ENCODE measurements at places on chromosomes 3 and 15.

DNA sequence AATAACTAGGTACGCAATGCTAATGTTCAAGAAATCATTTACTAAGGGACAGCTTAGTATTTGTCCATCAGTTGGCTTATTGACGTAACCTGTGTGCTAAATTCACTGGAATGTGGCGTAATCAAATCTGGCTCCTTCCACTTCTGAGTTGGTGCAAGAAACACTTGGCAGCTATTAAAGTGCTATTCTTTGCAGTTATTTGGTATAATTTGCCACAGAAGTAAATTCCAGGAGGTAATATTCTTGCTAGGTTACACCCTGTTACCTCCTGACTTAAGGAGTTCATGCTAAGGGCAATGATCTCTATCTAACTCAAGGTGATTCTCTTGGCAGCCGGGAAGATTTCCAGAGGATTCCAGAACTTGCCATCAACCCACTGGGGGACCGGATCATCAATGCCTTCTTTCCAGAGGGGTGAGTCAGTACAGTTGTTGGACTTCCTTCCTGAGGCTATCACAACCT is 25.5 kb downstream of the CHP1 start:
- no peak for DNase-seq

- no peak for DNase-seq
Measured at GRCh38 chr15:77744398-77744797, 111.7 kb upstream of the LINGO1 start.

GRCh38 chr3:111733154-111733553 is 125.9 kb upstream of the PHLDB2 start:
- no peak for DNase-seq

GRCh38 chr3:63911873-63912767 is at the start of gene SCAANT1:
Gene SCAANT1, minus strand, starts transcription at chr3:63912383.
- peak; percentile 85 for DNase-seq

GRCh38 chr3:158486200-158486599 is 84.8 kb upstream of the MLF1 start:
- no peak for DNase-seq

GRCh38 chr3:192215-192929 is 4.2 kb upstream of the CHL1 start:
- no peak for DNase-seq

DNA sequence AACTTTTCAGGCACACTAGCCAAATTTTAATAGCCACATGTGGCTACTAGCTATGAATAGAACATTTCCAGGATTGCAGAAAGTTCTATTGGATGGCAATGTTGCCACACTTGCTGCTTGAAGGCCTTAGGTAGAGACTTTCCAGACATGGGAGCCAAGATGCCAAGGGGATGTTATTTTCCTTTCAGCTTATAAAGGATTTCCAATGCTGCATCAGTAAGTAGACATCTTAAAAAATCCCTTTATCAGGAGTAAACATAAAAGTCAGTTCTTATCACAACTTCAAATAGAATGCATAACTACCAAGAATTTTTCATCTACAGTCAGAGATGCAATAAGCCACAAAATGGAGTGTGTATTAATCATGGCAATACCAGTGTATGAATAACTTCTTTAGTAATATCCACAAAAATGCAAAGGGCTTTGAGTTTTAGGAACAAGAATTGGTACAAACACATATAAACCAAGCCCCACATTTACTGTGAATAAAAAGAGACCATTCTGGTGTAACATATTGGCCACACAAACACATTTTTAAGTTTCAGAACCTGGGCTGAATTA is 457.1 kb upstream of the ADAMTS9 start:
- no peak for DNase-seq

- no peak for DNase-seq
Measured at GRCh38 chr15:51046799-51047449, 47.8 kb downstream of the TNFAIP8L3 start.

DNA sequence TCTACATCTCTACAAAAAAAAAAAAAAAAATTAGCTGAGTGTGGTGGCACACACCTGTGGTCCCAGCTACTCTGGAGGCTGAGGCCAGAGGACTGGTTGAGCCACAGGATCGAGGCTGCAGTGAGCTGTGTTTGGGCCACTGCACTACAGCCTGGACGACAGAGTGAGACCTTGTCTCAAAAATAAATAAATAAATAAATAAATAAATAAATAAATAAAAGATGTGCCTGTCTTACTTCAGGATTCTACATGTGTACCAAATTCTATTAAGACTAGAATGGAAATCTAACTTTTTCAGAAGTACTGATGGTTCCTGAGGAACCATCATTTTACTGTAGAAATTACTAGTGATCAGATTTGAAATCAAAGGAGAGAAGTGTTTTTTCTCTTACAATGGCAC is 51.9 kb downstream of the TTBK2 start:
- no peak for DNase-seq

DNA sequence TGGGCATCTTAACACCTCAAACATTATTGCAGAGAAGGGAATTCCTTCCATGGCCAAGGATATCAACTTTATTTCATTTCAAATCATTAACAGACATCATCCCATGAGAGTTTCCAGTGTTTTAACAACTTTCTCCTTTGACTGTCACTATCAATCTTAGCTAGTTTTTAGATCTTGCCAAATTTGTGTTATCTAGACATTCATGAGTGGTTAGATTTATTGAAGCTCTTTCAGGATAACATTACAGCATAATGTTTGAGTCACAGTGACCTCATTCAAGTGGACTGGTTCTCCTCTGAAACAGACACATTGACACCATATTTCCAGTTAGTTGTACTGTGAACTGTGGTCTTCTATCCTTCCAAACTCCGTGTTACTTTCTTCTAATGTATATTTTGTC is 8.6 kb upstream of the TNFAIP8L3 start:
- no peak for DNase-seq

DNA sequence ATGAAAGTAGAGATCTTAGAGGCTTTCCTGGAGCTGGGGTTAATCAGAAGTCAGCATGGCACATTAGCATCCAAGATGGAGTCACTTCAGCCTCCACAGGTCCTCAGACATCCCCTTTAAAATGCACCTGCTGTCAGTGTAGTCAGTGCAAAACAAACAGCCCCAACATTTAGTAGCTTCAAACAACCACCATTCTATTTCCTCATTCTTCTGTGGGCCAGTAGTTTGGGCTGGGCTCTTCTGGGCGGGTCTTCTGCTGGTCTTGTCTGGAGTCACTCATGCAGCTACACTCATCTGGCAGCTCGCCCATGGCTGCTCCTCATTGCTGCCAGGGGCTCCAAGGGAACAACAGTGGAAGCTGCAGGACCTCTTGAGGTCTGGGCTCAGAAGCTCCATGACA is 99.9 kb downstream of the TLE3 start:
- peak; percentile 12 for DNase-seq

DNA sequence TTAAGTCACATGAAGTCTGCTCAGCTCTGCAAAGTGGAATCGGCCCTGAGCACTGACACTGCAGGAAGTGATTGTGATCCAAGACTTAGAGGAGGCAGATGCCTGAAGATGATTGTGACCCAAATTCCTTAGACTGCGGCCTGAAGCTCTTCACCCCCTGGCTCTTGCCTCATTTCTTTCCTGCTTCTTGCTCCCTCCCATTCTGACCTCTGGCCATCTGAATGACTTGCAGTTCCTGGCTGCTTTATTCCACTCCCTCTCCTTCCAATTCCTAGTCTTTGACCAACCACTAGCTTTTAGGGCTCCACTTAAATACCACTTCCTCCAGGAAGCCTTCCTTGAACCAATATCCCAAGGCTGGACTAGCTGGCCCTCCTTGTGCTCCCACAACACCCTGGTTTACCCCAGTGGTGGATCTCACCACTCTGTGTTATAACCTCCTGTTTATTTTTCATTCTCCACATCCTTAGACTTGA is 9.9 kb upstream of the EPB42 start:
- no peak for DNase-seq

DNA sequence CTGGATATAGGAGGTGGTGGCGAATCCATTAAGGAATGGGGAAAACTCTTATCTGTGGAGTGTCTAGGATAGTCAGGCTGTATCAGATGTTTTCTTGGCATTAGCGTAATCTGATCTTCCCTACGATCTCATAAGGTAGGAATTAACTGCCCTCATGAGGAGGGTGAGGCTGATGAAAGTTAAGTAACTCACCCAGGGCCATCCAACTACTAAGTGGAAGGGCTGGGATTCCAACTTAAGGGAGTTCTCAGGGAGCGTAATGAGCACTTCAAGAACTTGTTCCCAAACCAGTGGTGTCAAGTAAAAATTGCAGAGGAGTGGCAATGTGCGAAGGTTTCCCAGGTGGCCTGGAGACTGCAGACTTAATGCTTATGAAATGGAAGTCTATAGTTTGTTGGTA is 55.9 kb upstream of the OSBPL11 start:
- no peak for DNase-seq

GRCh38 chr3:104956620-104957345 is 409.9 kb upstream of the ALCAM start:
- DNase-seq, result no peak

GRCh38 chr3:156070028-156070427 is 50.4 kb upstream of the KCNAB1 start:
- no peak for DNase-seq

DNA sequence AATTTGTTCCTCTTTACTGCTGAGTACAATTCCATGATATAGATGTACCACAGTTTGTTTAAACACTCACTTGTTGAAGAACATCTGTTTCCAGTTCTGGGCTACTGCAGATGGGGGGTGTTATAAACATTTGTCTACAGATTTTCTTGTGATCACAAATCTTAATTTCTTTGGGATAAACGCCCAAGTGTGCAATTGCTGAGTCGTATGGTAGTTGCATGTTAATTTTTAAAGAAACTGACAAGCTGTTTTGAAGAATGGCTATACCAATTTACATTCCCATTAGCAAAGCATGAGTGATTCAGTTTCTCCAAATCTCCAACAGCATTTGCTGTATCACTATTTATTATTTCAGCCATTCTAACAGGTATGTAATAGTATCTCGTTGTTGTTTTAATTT is 242.0 kb upstream of the MRPL3 start:
- DNase-seq, result no peak

DNA sequence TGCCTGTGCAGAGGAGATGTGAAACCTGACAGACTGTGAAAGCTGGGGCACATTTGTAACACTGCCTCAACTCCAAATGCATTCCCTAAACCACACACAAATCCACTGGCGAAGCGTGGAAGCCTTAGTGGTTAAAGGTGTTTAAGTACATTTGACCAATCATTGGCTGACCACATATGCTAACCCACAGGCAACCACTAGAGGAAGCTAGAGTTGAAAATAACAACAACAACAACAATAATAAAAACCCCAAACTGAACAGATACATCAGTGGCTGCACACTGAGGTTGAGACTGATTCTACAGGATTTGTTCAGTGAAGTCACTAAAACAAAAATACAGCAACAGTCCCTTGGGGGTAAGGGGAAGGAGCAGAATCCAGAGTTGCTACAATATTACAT is 129.7 kb downstream of the TJP1 start:
- no peak for DNase-seq

- DNase-seq, result no peak
Measured at GRCh38 chr3:108242776-108243175, 20.6 kb upstream of the IFT57 start.

- no peak for DNase-seq
Measured at GRCh38 chr15:100204771-100205170, 137.0 kb downstream of the ADAMTS17 start.

DNA sequence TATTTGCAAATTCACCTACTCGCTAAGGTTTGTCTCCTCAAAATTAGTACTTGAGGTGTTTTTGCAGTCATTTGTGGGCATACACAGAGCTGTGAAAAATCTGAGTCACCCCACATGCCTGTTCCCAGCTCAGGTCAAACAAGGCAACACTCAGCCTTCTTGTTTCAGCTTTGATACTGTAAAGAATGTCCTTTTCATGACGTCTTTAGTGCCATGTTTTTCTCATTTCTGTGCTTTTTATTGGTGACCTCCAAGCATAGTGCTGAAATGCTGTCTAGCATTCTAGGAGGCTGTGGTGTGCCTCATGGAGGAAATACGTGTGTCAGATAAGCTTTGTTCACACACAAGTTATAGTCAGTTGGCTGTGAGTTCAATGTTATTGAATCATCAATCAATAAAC is 8.8 kb downstream of the CAPN3 start:
- no peak for DNase-seq

GRCh38 chr3:197942956-197943556 is 6.9 kb upstream of the RPL35A start:
- no peak for DNase-seq

DNA sequence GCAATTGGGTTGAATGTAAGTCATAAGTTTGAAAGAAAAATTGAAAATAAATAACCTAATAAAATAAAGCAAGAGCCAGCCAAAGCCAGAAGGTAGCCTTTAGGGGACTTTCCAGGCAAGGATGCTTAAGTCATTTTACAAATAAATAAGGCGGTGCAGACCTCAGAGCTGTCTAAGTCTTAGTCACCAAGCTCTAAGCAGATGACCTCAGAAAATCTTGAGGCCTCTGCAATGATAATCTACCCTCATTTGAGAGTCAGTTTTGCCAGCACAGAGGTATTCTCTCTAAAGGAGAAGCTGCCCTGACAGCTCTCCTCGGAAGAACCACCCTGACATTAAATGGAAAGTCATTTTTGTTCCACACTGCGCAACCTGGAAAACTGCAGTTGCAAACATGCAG is 113.9 kb downstream of the OXNAD1 start:
- DNase-seq, result no peak

DNA sequence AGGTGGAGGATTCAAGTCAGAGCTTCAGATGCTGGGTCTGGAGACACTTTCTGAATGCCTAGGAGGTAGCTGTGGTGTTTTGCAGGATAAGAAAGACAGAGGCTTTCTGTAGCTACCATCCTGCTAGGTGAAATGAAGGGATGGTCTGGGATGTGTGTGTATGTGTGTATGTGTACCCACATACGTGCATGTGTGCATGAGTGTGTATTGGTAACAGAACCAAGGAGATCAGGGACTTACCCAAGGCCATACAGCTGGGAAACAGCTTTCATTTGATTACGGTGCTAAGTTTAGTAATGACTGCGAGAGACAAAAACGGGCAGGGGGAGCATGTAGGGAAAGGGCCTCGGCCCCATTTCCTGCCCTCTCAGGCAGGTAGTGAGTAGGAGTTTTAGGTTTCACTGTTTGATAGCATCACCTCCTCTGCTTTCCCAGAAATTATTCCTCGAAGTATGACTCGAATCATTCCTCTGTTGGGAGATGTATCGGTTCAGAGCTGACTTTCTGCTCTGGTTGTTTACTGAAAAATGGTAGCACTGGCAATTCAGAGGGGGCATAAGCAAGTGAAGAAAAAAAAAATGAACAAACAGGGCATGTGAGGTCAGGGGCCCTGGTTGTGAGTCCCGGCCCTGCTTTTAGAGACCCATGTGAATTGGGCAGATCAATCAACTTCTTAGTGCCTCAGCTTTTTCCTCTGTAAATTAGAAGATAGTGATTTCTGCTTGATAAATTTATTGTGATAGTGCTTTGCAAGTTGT is 130.7 kb downstream of the LPP start:
- DNase-seq, result no peak

Measured in amygdala (tissue), 56 donors.